ENCODE measurements at places on chromosomes 7 and 10.
A peak's percentile ranks its signal among the peaks of the same experiment; 100 is the strongest.

DNA sequence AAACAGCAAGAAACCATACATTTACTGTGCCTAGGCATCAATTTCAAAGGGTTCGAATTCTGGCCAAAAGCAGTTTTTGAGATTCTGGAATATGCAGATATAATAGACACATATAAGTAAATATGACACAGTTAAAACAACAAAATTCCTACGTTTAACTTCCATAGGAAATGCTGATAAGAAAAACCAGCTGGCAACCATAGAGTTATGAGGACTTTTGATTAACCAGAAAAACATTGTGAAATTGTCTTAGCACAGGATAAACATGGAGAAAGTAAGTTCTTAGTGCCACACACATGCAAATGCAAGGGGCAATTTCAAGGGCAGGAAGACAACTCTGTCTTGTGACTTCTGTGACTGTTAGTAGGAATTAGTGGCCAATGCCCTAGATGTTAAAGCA lies 702.1 kb downstream of the TNS3 start:
- DNase-seq: no peak

DNA sequence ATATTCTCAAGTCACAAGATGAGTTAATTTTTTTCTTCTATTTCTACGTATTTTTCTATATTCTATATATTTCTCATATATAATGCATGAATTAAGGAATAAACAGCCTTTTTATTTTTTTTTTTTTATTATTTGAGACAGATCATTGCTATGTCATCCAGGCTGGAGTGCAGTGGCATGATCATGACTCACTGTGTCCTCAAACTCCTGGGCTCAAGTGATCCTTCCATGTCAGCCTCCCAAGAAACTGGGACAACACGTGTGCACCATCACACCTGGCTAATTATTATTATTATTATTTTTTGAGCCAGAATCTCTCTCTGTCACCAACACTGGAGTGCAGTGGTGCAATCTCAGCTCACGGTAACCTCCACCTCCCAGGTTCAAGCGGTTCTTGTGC lies 1.5 kb downstream of the CLDN12 start:
- no peak for DNase-seq

GRCh38 chr10:97332591-97333350 lies 1.8 kb downstream of the FRAT2 start:
- no peak for DNase-seq

DNA sequence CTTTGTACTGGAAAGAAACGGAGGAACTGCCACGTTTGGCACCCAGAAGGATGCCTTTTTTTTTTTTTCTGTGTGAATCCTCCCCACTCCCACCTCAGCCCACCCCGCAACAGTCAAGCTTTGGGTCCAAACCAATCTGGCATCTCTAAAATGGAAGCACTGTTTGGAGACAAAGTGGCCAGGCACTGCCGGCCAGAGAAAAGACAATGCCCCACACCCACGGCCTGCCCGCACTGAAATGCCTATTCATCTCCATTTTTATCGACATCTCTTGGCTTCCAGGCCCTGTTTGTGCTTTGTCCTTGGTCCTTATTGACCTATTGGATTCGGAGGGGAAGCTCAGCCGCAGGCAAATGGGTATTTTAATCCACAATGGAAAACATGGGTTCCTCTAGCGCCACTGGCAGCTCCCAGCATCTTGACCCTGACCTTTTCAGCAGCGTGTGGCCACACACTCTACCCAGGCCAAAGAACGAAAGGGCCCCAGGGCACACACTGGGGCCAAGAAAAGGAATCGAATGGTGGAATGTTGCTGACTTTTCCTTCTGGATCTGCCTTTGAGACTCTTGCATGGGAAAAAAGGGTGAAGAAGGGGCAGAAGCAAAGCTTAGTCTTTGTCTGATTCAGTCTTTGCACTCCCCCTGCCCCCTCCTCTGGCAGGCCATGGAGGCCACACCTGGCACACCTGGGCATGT lies 162.6 kb upstream of the CDCA7L start:
- DNase-seq: no peak

- no peak for DNase-seq
Observed at GRCh38 chr7:84629216-84629615, 434.6 kb upstream of the SEMA3A start.

DNA sequence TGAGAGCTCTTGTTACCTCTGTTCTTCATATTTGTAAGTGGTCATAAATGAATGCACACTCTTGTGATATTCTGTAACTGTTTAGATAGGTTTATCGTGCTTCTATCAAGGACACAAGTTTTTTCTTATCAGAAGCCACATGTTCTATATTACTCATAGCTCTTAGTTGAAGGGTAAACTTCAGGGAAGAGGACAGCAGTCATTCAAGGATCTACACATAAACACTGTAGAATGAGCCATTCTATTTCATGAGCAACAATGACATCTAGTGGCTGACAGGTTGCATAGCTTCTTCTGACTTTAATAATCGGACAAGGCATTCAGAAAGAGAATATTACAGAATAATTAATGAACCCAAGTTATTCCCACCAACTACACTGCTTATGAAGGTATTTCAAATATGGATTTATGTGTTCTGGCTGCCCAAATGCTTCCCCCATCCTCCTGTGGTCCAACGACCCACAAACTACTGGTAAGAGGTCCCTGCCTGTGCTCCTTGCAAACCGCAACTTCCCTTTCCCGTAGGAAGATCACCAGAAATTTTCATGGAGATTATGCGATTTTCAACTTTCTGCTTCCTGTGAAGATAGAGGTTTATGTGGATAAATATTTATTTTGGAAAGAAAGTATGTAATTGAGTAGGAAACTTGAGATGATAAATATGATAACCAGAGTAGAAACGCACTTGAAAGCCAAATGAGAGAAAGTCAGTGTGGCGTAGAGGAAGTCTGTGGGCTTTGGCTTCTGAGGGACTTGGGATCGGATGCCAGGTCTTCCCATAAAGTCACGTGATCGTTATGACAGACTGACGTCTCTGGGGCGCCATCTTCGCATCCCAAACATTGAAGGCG lies 16.8 kb upstream of the ABCB5 start:
- no peak for DNase-seq

DNA sequence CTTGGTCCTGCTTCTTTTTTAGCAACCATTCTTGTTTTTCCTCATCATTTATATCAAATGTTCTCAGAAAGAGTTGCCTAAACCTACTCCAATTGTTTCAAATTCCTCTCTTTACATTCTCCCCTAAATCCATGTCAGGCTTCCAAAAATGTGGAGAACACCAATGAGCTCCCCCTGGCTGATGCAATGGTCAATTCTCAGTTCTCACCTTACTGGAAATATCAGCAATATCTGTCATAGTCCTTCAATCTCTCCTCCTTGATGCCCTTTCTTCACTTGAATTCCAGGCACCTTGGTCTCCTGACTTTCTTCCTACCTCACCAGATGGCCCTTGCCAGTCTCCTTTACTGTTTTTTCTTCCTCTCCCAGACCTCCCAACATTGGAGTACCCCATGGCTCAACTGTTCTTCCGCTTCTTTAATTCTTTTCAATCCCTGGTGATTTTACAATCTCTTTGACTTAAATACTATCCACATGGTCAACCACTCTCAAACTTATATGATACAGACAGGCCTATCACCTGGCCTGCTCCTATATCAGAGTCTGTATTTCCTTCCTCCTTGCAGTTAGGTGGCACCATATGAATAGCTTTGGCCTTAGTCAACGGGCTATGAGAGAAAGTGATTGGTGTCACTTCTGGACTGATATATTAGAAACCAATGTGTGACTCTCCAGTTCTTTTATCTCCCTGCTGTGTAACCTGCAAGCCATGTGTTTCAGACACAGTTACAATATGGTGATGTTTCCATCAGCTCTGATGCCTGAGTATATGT lies 47.4 kb upstream of the CAV2 start:
- no peak for DNase-seq

- no peak for DNase-seq
Observed at GRCh38 chr7:122546496-122546895, 152.4 kb downstream of the RNF133 start.

- DNase-seq: no peak
Observed at GRCh38 chr7:29567174-29567573, 3.5 kb downstream of the PRR15 start.

DNA sequence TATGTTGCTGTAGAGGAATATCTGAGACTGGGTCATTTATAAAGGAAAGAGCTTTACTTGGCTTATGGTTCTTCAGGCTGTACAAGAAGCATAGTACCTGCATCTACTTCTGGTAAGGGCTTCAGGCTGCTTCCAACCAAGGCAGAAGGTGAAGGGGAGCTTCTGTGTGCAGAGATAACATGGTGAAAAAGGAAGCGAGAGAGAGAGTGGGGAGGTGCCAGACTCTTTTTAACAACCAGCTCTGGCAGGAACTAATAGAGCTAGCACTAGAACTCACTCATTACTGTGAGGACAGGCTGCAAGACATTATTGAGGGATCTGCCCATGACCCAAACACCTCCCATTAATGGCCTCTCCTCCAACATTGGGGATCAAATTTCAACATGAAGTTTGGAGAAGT lies 94.5 kb downstream of the KIF20B start:
- no peak for DNase-seq

DNA sequence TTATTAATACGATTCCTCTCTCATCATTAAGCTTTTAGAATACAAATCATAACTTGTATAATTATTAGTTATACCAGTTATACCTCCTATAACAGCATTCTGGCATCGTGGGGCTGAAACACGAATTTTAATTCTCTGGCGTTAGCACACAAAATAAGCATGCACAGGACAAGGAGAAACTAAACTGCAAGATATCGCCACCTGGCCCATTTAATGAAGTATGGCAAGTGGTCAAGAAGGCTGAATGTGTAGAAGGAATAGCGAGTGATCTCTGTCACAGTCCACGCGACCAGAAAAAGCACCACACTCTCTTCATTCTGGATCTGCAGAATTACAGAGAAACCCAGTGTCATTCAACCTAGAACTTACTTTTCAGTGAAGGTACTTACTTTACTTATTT lies 18.1 kb downstream of the HACD1 start:
- DNase-seq: no peak

DNA sequence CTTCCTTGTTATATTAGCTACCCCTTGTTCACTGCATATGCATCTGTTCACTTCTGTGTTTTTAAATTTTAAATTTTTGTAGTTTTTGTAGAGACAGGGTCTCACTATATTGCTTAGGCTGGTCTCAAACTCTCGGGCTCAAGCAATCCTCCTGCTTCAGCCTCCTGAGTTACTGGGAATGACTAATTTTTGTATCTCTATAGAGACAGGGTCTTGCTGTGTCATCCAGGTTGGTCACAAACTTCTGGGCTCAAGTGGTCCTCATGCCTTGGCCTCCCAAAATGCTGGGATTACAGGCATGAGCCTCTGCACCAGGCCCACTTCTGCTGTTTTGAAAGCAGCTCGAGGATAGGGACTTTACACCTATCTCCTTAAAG lies 64.6 kb downstream of the PRTFDC1 start:
- DNase-seq: no peak

DNA sequence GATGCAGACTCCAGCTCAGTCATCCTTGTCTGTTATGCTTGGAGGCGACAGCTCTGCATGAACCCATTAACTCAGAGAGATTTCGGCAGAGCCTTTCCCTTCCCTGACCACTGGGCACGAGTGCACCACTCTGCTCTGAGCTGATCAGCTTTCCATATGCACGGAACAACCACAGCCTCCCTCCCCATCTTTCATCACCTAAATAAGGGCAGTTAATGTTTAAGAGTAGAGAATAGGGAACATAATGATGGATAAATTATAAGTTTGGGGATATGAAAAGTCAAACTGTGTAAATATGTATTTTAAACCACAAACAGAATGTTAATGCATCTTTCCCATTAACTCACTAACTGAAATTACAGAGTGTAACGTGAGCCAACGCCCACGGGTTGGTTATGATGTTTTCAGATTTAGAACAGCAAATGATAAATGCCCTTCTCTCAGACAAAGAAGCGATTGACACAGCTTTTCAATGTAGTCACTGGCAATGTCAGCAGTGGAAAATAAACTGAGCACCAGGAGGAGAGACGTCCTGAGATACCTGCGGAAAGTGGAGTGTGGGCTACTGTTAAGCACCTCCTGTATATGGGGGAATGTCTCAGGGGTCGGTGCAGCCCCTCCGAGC lies 658.2 kb downstream of the LRMDA start:
- DNase-seq: no peak

GRCh38 chr10:132616170-132616995 lies 78.8 kb downstream of the INPP5A start:
- DNase-seq: peak; percentile 87

- no peak for DNase-seq
Observed at GRCh38 chr7:1567049-1567771, 2.6 kb downstream of the PSMG3 start.

GRCh38 chr10:84291384-84291783 lies 37.0 kb upstream of the CCSER2 start:
- DNase-seq: no peak

- no peak for DNase-seq
Observed at GRCh38 chr7:158516524-158516923, 71.1 kb downstream of the PTPRN2 start.

DNA sequence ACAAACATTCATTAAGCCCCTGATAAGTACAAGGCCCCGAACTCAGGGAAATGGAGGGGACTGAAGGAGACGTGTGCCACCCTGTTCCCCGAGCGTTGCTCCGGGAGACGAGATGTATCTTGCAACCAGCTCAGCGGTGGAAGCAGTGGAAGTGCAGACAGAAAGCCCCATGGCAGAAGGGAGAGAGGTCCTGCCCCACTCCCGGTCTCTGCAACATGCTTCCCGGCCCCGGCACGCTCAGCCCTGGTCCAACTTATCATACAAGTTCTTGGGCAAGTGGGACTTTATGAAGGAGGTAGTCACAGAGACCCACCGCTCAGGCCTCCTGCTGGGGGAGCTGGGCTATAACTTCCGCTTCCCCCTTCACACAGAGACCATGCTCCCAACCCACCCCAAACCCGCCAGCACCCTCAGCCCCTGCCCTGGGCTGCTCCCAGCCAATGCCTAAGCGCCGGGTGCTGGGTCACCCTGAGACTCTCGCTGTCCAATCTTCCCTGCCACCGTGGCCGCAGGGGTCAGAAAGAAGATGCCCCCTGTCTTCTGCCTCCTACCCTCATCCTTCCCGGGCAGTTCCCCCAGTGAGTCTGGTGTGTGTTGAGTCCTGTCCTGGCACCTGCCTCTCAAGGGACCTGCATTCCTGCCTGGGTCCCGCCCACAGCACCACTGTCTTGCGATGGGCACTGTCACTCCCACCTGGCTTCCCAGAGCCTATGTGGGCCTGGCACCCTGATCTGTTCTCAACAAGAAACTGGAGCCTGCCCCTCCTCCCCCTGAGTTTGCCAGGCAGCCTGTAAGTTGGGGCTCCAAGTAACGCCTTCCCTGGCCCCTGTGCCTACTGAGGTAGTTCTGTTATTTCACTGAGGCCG lies 157.7 kb downstream of the PRKAG2 start:
- DNase-seq: no peak

GRCh38 chr7:87213811-87214210 lies 5.7 kb downstream of the TMEM243 start:
- DNase-seq: no peak
